Tibial artery (tissue), 4 donors: ENCODE measurements at places on chromosomes 3 and 15.
A peak's percentile ranks its signal among the peaks of the same experiment; 100 is the strongest.

DNA sequence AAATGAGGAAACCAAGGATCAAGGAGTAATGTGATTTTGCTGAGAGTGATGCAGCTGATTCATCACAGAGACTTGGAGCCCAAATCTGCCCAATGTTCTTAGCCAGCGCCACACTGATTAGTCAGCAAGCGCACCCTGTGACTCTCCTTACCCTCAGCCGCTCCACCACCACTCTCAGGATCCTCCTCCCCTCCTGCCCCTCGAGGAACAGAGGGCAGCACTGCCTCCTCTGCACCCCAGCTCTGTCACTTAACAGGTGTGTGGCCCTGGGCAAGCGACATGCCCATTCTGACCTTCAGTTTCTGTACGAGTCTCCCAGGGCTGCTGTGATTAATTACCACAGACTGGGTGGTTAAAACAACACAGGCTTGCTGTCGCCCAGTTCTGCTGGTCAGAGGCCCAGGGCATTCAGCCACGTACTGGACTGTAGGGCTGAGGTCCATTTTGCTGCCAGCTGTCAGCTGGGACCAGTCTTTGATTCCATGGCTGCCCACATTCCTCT, 36.1 kb upstream of the HRH1 start:
- H3K36me3 ChIP-seq = no peaks in the 10 kb centered on the region
- peaks cover 6% of the 10 kb centered on the region for H3K4me1 ChIP-seq
- H3K27ac ChIP-seq = peak overlapping the region; percentile 10
- H3K4me3 ChIP-seq = no peak overlapping the region
- no peaks in the 10 kb centered on the region for H3K27me3 ChIP-seq

GRCh38 chr3:12369598-12369997, 80.7 kb downstream of the PPARG start:
- H3K4me1 ChIP-seq = no peaks in the 10 kb centered on the region
- H3K36me3 ChIP-seq = no peaks in the 10 kb centered on the region
- no peak overlapping the region for H3K4me3 ChIP-seq
- no peak overlapping the region for H3K27ac ChIP-seq
- no peak for DNase-seq
- peaks cover 9% of the 10 kb centered on the region for H3K27me3 ChIP-seq

DNA sequence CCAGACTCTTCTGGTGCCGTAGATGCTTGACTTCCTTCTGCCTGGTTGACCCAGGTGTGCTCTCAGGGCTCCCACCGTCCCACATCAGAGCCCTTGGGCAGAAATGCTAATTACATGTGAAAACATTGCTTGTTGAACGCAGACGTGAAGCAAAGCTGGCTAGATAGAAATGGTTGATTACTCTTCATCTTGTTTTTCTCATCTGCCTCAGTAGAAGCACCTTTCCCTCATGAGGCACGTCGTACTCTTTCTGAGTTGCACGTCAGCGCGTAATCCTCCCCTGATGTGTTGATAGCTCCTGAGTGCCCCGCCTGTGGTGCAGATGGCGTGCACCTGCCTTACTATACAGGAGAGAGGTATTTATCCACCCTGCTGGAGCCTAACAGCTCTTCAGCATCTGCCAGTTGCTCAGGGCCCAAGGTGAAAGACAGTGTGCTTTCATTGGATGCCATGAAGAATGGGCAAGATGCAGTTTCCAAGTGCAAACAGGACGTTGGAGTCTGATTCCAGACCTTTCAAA, 18.1 kb downstream of the MAP6D1 start:
- DNase-seq = no peak
- H3K36me3 ChIP-seq = peaks cover 97% of the 10 kb centered on the region
- no peak overlapping the region for H3K27ac ChIP-seq
- no peaks in the 10 kb centered on the region for H3K4me1 ChIP-seq

GRCh38 chr3:115691964-115692363, 68.7 kb downstream of the GAP43 start:
- no peaks in the 10 kb centered on the region for H3K4me1 ChIP-seq
- H3K27ac ChIP-seq = no peak overlapping the region
- no peaks in the 10 kb centered on the region for H3K27me3 ChIP-seq

DNA sequence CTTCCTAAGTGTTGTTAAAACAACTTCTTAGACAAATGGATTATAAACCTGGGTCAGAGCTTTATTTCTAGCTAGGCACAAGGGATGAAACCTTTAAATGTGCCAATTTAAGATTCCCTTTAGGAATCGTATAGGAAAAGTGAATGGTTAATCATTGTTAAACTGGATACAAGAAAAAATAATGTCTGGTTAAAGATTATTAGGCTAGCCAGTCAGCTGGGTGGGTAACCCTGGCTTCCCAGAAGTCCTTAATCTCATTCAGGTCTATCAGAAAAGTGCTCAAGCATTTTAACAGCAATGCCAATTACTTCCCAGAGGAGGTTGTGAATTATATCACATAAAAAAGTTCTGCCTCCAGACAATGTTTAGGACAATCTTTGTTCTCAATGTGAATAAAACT, 37.6 kb downstream of the NANOGP8 start:
- no peak for DNase-seq
- H3K4me1 ChIP-seq = no peaks in the 10 kb centered on the region
- H3K27ac ChIP-seq = no peak overlapping the region
- H3K27me3 ChIP-seq = no peaks in the 10 kb centered on the region

DNA sequence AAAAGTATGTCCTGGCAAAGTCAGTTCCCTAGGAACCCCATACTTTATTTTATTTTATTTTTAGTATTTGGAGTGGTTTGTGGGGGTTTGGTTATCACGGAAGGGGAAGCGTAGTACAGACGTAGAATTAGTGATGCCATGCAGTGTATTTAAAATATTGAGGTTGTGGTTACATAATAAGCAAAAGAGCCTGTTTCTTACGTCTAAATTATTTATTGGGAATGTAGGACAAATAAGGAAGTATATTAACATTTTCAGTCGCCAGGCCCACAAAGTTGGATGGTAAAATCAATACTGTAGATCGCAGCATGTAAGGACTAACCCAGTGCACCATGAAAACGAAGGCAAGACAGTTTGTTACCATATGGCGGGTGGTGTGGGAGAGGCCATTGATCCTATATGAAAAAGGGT, 558 bp downstream of the DTWD1 start:
- peaks cover 28% of the 10 kb centered on the region for H3K4me1 ChIP-seq
- peaks cover 19% of the 10 kb centered on the region for H3K36me3 ChIP-seq
- no peak for DNase-seq
- H3K4me3 ChIP-seq = peak overlapping the region; percentile 89
- H3K27me3 ChIP-seq = no peaks in the 10 kb centered on the region

- no peaks in the 10 kb centered on the region for H3K36me3 ChIP-seq
- no peaks in the 10 kb centered on the region for H3K4me1 ChIP-seq
- H3K4me3 ChIP-seq = no peak overlapping the region
- no peaks in the 10 kb centered on the region for H3K27me3 ChIP-seq
- H3K27ac ChIP-seq = no peak overlapping the region
- DNase-seq = no peak
Measured at GRCh38 chr3:161355508-161355907, 15.8 kb downstream of the SPTSSB start.
